ENCODE measurements at places on chromosomes 7 and 10.

- DNase-seq, result no peak
Measured at GRCh38 chr7:12031638-12032037, 179.5 kb upstream of the TMEM106B start.

- no peak for DNase-seq
Measured at GRCh38 chr7:43302773-43303460, 190.5 kb downstream of the HECW1 start.

GRCh38 chr10:58334817-58335305 lies at the start of gene UBE2D1:
UBE2D1 (plus strand) TSS chr10:58335006; CDS start chr10:58335202, 196 bp downstream.
- DNase-seq, result peak; percentile 95

- DNase-seq, result no peak
Measured at GRCh38 chr7:49767719-49768118, 5.7 kb upstream of the VWC2 start.

DNA sequence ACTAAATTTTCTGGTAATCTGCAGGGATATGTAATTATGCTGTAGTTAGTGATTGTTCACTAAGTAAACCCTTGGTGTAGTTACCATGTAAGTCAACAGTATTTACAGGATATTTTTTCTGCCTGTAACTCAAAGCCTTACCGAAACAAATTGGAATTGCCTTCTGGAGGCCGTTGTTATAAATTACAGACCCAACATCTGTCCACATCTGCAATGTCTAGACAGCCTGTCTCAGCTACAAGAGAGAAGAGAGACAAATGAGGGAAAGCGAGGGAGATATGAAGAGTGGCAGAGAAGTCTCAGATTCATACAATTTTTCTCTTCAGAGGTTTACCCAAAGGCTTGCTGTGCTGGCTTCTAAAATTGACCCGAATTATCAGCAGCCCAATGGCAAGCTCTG lies 23.7 kb upstream of the BTRC start:
- DNase-seq, result no peak

GRCh38 chr10:852386-852785 lies 79.1 kb downstream of the LARP4B start:
- DNase-seq, result no peak

Data from mucosa of descending colon (tissue), 3 donors.